ENCODE measurements at places on chromosomes 2 and 18.

- no peak for DNase-seq
Observed at GRCh38 chr2:170969030-170969429, 40.0 kb downstream of the GORASP2 start.

DNA sequence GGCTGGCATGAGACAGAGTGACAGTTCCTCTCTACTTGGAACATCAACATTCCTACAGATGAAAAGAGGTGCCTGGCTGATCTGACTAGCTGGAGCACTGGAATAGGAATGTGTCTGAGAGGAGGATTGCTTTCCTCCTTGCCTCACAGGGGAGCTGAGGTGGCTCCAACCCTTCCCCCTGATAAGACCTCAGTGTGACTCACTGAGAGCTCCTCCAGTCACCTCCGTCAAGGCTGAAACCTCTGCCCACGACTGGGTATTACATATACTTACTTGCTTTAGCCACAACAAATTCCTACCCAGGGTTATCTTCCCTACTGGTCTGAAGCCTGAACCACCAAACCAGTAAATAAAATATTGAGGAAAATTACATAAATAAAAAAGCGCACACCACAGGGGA, 342.7 kb upstream of the REG3G start:
- DNase-seq: no peak

DNA sequence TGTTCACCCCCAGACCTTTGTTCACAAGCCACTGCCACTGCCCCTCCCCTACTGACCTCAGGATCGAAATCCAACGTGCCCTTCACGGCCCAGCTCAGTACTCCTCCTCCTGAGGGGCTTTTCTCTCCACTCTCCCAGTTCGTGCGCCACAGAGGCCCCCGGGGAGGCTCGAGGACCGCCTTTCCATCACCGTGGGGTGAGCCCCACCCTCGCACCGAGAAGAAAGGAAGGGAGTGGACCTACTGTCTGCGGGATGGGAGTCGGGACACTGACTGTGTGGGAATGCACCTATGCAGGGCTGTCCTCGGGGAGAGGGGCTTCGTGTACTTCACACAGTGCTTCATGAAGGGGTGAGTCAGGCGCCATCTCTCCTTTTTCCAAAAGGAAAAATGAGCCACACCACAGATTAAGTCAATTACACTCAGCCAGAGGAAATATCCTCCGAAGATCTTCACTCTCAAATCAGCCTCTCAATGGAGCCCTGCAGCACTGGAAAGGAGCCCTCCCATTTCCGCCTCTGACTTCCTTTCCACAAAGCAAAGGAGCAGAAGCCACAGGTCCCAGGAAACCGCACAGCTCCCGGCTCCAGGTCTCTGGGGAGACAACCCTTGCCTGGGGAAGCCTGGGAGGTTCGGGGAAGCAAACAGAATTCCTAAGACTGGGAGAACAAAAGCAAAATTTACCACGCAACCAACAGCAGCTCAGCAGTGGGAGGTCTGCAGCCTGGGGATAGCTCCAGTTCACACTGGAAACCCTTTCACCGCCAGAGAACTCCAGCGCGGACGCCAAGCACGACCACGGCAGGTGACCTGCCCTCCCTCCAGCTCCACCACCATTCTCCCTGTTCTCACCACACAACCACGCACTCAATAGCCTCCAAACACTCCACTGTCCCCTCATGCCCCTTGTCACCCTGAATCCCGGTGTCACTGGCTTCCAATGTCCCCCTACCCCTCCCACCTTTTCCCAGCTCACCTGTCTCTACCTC, 21.6 kb downstream of the ADCY3 start:
- no peak for DNase-seq

DNA sequence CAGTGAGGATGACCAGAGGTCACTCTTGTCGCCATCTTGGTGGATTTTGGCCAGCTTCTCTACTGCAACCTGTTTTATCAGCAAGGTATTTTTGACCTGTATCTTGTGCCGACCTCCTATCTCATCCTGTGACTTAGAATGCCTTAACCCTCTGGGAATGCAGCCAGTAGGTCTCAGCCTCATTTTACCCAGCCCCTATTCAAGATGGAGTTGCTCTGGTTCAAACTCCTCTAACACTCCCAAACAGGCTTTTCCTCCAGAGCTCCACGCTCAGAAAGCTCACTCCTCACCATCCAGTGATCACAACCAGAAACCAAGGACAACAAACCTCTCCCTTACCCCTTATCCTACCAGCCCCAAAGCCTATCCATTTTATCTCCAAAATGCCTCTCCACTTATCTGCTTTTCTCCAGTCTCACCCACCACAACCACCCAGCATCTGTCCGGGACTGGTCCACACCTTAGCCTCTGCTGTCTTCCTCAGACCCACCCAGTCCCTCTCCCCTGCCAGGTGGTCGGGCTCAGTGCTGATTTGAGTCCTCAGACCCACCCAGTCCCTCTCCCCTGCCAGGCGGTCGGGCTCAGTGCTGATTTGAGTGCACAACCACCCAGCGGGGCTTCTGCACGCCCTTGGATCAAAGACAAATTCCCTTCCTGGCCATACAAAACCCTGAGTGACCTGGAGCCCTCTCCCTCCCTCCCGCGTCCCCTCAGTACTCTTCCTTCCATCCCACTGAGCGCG, 11.7 kb upstream of the SMAD7 start:
- DNase-seq: no peak

DNA sequence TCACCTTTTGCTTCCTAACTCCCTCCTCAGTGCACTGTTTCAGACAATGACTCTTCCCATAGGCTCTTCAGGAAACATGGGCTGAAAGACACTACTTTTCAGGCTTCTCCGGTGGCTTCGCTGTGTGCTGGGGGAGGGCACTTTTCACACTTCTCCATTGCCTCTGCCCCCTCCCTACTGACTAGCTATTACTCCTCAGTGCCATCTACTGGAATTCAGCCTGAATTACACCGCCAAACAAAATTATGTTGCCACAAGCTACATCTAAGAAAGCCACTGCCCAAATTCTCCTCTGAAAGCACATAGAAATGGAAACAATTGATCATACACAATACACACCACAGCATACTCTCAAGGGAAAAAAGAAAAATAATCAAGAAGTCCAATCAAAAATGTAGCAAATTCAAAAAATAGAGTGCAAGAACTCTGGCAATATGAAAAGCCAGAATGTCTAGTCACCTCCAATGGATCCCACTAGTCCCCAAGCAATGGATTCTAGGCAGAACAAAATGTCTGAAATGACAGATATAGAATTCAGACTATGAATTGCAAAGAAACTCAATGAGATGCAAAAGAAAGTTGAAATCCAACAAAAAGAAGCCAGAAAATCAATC, 1139.4 kb upstream of the GYPC start:
- DNase-seq: no peak

GRCh38 chr2:174722942-174723592, 41.2 kb downstream of the CHRNA1 start:
- no peak for DNase-seq

GRCh38 chr2:135555311-135555710, 24.0 kb downstream of the R3HDM1 start:
- no peak for DNase-seq

DNA sequence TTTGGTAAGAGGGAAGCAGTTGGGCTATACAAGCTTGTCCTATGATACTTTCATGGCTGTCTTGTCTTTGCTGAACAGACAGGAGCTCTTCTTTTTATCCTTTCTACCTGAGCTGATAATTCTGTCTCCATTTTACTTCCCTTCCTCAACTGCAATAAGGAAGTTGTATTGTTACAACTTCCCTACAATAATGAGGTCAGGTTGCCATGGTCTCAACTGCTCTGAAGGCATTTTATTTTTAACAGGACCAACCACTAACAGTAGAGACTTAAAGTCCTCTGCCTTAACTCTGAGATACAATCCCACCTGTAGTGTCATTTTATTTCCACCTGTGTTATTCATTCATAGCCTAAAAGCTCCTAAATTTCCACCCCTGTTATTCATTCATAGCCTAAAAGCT, 118.6 kb upstream of the PGAP1 start:
- DNase-seq: no peak

- DNase-seq: no peak
Observed at GRCh38 chr18:76983613-76984051, 149.0 kb downstream of the MBP start.

DNA sequence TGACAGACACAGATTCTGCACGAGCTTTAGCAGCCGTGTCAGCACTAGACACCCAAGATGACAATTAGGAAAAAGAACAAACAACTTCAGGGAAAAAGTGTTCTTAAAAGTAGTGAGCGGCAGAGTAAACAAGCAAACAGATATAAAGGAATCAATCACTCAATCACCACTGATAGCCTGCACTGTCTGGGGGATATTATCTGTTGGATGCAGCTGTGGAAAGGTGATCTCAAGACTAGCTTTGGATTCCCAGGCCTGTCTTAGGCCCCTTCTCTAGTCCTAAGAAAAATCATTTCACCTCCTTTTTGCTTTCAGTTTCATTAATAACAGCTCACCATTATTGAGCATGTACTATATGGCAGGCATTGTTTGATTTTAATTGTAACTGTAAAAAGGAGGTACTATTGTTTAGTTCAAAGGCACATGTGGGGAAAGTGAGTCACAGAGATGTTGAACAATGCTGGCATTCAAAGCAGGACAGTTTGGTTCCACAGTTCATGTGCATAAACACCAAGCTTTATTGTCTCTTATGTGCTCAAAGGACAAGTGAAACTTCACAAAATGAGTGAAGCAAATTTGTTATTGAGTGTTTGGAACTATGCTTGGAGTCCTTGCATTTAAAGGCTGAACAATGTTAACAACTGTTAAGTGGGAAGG, 147.3 kb upstream of the TCF4 start:
- no peak for DNase-seq

DNA sequence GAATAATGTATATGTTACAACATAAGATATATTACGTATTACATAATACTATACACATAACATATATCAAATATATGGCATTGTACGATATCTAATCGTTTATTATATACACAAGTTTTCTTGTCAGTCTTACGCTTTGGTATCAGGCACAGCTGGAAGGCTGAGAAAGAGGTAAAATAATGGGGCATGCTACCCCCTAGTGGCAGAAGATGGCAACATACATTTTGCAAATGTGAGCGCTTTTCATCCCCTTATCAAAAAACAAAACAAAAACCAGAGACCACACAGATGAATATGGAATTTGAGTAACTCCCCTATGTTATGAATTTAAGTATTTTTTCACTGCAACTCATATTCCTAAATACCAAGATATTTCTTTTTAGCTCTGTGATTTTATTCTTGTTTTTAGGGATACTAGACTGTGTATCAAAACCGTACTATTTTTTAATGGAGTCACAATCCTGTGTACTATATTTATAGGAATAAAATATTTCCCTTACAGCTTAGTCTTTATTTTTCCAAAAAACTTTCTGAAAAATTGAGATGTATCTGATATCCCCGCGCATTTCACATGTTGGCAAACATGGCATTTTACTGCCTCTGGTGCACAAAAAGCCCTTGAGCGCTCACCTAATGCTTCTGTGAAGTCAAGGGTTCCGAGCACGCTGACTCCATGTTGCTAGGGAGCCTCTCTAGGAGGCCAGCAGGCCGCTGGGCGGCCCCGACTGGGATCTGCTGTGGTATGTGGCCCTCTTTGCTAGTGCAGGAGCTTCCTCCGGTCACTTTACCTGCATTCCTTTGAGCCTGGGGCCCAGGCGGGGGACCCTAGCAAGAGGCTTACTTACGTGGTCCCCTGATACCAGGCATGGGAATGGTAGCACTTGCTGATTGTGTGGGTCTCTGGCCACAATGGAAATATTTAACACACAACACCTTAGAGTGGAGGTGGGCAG, 62.5 kb downstream of the SLC4A3 start:
- DNase-seq: no peak

- no peak for DNase-seq
Observed at GRCh38 chr2:190467575-190468083, 59.5 kb downstream of the MFSD6 start.

DNA sequence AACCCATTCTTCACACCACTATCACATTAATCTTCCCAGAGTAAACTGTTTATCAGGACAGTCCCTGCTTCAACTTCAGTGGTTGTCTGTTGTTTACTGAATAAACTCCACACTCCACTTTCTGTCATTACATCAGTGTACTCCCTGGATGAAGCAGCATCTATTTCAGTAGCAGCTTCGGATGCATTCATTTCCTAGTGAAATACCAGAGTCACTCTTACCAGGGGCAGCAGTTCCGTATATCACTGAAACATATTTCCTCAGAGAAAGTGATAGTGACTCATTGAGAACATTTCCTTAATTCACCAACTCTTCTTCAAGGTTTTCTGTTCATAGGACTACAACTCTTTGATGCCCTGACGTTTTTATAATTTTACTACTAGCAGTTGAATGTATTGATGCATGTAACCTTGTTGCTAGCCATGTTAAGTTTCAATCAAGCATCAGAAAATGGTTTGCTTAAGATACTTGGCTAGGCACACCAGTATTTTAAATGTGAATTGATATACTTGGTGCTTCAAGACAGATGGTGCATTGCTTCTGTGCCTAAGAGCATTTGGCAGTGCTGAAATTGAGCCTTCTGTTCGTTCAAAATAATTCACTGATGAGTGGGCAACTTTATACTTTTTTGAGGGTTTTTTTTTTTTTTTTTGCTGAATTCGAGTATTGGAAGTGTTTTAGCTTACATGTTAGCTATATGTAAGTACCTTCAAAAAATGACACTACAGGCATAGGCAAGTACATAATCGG, 92.3 kb downstream of the UBE2E3 start:
- peak; percentile 80 for DNase-seq

GRCh38 chr2:240433973-240434727, 1.3 kb upstream of the GPC1 start:
- DNase-seq: no peak

GRCh38 chr2:161522796-161523195, 101.4 kb upstream of the SLC4A10 start:
- DNase-seq: no peak

- no peak for DNase-seq
Observed at GRCh38 chr2:217331523-217332416, 471.9 kb upstream of the TNP1 start.

DNA sequence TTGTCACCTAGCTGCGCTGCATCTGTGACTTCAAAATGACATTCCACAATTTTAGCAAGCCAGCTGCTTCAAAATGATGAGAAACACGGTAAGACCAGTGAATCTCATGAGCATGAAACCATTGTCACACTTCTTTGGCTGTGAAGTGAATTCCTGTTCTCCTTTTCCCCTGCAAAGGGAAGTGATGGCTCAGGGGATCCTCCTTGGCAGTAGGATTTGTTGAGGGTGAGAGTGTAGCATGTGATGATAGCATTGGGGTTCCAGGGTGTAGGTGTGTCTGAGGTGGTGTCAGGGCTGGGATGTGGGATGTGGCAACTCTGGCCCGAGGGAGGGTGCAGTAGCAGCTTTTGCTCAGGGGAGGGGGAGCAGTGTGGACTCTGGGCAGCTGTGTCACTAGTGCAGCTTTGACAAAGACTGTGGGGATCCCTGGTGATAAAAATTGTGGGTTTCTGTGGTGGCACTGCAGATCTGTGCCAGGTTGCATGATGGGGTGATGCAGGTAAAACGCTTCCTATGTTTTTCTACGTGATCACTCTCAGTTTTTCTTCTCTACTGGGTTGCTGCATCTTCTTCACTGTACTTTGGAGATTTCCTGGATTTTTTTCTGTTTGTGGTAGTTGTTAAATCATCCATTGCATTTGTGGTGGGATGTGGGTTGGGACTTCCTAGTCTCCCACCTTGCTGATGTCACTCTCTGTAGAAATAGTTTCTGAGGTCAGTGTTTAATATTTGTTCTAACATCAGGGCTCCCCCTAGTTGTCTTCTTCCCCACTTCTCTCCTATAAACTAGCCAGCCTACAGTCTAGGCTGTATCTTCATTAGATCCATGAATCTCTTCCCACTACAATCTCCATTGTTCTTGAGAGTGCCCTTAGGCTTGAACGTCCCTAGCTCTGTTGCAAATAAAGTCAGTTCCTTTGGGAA, 107.0 kb downstream of the ACTR3 start:
- no peak for DNase-seq
